ENCODE measurements at places on chromosomes 12 and 14.
A peak's percentile ranks its signal among the peaks of the same experiment; 100 is the strongest.

- no peak for DNase-seq
Measured at GRCh38 chr12:40058721-40059190, 47.1 kb downstream of the SLC2A13 start.

- DNase-seq, result no peak
Measured at GRCh38 chr14:95508377-95508776, 8.1 kb downstream of the SYNE3 start.

- DNase-seq, result no peak
Measured at GRCh38 chr12:93758801-93759373, 81.7 kb downstream of the CRADD start.

- DNase-seq, result no peak
Measured at GRCh38 chr14:92905667-92906066, 17.3 kb upstream of the CHGA start.

- no peak for DNase-seq
Measured at GRCh38 chr12:16833376-16834015, 227.5 kb upstream of the LMO3 start.

DNA sequence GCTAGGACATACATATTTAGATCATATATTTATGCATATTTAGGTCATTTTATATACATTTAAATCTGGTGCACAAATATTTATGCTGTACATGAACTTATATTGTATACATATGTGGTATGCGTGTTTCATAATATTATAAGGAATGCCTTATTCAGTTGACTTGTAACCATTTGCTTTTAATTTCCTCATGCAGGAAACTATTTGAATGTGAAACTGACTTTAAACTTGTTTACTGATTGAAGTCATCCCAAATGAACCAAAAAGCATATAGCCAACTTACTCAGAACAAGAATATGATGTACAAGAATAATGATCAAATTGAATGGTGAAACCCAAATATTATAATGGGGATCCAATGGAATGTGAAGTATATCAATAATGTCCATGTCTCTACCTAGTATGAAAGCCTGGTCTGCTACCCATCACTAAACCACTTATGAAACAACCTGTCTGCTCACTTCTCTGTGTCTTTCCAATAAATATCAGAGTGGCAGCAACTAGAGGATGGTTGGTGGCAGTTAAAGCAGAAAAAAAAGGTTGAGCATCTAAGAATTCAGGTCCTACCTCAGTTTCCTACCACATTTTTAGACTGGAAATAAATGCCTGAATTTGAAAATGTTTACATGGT lies 38.3 kb downstream of the RPS6KA5 start:
- no peak for DNase-seq

- no peak for DNase-seq
Measured at GRCh38 chr12:63911341-63911740, 66.8 kb downstream of the SRGAP1 start.

DNA sequence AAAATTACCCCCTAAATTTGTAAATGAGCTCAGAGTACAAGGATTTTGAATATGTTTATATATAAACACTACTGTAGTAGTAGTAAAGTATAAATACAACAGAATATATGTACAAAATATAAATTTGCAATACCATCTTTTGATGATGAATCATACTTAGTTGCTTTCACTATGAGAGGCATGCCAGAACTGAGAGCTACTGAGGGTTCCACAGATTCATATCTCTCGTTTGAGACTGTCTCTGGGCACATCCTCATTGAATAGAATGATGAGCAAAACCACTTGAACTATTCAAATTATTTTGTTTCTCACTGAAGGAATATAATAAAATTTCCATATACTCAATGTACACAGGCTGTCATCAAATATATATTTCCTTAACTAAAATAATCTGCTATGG lies 417.6 kb downstream of the NAV3 start:
- DNase-seq, result no peak

DNA sequence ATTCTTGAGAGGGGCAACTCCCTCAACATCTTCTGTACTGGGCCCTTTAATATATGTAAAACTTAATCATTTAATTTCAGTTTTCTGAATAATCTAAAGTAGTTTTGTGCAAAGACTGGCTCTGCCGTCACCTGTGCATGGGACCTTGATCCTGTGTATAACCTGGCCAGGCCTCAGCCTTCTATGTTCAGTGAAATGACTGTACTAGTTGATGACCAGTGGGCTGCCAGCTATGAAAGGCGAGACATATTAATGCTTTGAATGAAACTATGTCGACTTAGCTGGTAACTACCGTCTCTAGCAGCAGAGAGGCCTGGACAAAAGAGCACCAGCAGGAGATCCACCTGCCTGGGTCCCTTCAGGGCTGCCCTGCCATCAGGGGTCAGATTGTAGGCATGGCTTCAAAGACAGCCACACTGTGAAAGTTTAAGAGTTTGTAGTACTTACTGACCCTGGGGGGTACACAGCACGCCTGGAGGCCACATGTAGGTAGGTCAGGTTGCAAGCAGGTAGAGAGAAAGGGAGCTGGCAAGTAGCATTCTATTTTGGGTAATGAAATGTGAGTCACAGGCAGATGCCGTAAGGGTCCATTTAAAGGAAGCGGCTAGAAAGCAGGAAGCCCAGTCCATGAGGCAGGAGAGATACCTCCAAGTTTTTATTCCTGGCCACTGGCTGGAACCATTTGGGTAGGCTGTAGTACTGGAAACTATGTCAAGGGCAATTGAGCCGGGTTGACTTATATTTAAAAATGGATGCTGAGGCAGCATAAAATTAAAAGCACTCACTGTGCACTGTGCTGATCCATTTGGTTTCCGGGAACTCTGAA lies 77.2 kb downstream of the BHLHE41 start:
- DNase-seq, result no peak

- DNase-seq, result no peak
Measured at GRCh38 chr12:55705782-55706402, 1.8 kb downstream of the ITGA7 start.

DNA sequence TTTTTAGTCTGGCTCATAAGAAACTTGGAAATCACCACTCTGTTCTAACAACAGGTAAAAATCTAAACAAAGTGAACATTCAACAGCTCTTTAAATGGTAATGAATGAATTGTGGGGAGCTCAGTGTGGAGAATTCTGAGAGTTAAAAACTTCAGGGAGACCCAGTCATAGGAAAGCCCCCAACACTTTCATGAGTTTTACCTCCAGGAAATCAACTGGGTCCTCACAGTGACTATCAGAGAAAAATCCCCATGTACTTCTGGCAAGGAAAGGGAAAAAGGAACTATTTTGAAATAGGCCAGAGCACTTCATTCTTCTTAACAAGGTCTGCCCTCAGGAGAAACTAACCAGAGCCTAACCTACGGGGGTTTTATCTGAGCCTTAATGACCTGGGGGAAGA lies 134.7 kb downstream of the CMAS start:
- no peak for DNase-seq

DNA sequence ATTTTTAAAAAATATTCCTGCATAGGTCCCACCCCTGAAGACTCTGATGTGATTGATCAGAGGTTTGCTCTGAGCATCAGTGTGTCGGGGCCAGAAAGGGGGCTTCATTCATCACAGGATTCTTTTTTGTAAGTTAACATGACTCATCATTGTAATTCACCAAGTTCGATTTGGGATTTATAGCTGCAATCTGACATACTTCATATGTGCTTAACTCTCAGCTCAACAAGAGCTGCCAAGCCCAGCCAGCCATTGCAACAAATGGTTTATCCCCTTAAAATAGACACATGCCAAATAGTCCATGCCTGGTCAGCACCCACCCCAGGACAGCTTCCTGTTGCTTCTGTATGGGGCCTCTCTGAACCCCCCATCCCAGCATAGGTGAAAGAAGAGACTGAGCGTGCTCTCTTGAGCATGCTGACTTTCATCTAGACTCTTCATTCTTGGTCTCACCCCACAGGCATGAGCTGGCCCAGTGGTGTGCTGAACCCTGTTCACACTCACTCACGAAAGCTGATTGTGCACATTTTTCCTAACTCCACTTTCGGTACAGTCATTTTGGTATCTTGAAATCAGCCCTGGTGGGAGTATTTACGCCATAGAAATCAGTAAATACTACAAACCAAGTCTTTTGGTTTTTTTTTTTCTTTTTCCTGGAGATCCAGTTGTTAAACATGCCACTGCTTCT lies 101.4 kb downstream of the STAB2 start:
- no peak for DNase-seq

DNA sequence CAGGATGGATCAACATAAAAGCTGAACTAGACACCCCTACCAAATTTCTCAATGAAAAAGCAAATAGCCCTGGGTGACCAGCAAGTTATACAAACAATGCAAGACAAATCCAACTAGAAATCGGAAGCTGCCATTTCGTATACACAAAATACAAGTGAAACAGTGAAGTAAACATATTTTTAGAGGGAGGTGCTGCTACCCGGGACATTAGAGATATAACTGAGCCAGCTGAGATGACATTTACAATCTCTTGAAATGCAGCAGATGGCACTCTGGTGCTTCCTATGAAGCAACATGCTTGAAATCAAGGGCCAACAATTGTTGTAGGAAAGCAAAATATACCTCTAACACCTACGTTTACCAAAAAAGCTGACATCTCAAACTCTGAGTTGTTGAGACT lies 25.5 kb downstream of the BDKRB1 start:
- no peak for DNase-seq

DNA sequence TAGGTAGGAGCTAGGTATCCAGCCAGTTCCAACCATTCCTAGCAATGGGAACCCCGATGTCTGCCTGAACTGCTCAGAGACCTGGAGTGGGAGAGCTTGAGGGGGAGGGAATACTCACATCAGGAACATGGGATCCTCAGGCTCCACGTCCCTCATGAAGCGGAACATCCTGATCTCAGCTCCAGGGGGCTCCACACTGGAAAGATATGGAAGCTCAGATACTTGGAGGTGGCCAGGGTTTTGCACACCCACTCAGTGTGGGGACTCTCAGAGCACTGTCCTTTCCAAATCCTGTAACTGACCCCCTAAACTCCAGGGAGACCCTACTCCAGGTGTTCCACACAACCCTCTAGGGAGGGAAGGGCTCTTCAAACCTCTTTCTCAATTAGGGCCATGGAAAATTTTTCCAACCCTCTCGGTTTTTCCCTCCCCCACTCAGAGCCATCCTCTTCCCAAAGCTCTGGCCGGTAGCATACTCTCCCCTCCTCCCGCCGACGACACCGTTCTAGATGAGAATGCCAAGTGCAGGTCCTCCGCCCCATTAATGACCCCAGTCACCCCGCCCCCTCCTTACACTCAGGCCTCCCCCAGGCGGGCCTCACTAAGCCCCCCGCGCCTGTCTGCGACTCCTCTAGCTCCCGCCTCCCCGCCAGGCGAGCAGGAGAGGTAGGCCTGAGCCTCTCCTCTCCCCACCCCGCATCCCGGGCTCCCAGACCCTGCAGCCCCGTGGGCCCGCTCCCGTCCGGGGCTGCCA lies 597 bp downstream of the MLF2 start:
- peak; percentile 32 for DNase-seq

GRCh38 chr14:37588956-37589714 lies 5.9 kb downstream of the FOXA1 start:
- DNase-seq, result no peak

DNA sequence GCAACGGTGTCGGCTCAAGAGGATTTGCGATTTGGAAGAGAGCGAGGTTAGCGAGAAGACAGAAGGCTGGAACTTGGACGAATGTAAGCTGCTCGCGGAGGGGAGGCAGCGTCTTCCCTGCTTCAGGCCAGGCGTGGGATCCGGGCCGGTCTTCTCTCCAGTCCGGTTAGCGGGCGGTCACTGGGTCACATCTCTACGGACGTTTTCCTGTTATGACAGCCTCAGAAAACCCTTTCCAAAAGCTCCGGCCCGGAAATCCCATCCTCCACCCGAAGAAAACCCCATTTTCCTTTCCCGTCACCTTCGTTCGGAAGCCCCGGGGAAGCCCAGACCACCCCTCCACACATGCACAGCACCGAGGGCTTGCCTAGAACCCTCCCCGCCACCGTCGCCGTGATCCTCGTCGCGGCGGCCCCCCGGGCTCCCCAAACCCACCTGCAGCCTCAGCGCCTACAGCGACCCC lies 268 bp downstream of the NDUFB1 start:
- DNase-seq, result no peak

DNA sequence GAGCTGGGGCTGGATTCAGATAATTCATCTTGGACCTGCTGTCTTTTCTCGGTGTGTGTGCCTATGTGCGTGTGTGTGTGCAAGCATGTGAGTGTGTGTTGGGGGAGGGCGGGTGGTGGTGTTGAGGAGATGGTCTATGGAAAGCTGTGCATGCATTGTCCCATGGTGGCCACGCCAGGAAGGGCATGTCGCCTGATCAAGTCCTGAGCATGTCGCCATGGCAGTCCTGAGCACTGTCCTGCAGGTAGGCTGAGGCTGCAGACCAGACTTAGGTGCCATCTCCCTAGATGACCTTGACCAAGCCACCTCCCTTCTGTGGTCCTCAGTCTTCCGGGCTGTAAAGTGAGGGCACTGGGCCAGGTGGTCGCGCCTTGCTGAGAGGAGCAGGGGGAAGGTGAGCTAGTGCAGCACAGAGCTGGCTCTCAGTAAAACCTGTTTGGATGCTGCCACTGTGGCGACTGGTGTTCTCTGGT lies 81.4 kb downstream of the PAPOLA start:
- no peak for DNase-seq

- no peak for DNase-seq
Measured at GRCh38 chr12:99706736-99707473, 59.4 kb downstream of the GARIN6 start.

GRCh38 chr12:122097927-122098756 lies 19.6 kb downstream of the MLXIP start:
- no peak for DNase-seq

GRCh38 chr12:58425481-58426392 lies 484.4 kb downstream of the ATP23 start:
- DNase-seq, result peak; percentile 8

- no peak for DNase-seq
Measured at GRCh38 chr12:27109334-27110028, 27.1 kb upstream of the C12orf71 start.

DNA sequence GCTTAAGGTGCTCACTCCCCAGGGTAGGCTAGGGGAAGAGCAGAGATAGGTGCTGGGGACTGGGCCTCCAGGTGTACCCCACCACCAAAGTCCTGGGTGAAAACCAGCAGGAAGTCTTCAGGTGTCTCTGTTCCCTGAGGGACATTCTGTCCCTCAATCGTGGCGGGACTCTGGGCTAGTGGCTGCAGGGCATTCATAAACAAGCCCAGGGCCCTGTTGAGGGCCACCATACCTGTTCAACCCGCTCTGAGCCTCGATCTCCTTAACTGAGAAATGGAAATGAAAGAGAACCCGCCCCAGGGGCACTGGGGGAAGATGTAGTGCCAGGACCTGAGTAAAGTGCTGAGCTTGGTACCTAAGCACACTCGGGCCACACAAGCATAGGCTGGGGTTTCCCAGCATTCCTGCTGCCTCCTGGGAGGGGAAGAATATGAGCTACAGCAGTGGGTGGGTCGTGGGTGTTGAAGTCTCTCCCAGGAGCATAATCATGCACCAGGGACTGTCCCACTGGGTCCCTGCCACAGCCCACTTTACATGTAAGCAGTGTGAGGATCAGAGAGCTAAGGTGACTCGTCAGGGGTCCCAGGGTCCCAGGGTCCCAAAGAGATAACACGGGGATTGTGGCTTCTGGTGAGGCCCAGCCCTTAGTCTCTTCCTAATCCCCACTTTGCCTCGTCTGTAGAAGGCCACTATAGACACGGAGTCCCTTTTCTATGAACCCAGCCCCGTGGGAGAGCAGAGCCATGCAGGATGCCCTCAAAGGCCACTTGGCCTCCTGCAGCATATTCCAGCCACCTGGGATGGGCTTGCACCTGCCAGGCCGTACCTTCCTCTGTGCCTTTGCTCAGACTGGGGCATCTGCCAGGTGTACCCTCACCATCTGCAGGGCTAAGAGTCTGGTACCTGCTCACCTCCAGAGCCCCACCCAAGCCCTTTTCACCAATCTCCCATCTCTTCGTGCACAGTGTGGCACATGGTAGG lies 14.4 kb downstream of the FAM222A start:
- DNase-seq, result no peak
